M059J (cell line): ENCODE measurements at places on chromosomes 4 and X. TPM values are rescaled to one million over a fixed set of nuclear protein-coding genes. Genes with fewer than 3 reads are reported as not detected.

DNA sequence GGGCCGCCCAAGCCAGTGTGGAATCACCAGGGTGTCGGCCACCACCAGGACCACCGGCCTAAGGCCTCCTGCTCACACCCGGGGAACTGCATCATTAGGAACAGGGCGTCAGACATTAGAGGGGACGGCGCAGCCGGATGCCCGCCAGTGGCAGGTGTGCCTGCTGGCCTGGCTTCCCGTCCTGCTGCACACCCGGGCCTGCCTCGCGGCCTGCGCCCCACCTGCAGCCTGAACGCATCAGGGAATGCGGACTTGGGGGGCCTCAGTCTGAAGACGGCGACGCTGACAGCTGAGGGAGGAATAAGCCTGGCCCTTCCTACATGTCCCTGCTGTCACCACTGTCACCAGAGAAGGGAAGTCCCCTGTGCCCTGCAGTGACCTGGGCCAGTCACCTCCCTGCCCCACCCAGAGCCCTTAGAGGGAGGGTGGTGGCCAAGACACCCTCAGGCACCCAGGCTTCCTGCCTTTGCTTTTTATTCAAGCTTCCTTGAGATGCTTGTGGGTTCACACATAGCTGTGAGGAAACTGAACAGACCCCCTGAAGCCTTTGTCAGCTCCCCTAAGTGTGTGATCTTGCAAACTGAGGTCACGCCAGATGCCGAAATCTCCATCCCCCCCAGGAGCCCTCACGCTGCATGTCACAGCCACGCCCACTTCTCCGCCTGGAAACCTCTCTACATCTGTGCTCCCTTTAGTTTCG is 3.2 kb downstream of the DGKQ start:
- DNase-seq, result no peak

DNA sequence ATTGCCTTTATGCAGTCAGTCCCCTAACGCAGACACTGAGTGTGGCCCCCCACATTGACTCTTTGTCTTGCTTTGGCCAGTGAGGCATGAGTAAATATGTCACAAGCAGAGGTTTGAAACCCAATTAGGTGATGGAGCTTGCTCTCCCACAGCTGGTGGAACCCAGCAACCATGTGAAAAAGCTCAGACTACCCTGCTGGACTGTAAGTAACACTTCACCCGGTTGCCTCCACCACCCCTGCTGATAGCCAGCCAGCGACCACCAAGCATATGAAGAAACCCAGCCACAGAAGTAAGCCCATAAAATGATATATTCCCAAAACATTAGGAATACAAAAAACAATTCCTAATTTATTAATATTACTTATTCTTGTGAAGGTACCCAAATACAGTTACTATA is 21.6 kb upstream of the PDCL2 start:
- DNase-seq, result no peak

DNA sequence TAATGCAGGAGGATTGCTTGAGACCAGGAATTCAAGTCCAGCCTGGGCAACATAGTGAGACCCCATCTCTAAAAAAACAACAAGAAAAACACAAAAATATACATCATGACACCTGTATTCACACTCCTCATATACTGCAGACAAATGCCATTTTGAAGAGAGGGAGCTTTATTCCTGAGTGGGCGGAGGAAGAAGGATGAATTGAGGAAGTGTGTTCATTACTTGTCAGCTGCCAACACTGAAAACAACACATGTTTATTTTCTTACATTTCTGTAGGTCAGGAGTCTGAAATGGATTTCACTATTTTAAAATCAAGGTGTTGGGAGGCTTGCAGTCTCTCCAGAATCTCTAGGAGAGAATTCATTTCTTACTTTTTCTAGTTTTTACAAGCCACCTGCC is 47.2 kb upstream of the CD99 start:
- no peak for DNase-seq

DNA sequence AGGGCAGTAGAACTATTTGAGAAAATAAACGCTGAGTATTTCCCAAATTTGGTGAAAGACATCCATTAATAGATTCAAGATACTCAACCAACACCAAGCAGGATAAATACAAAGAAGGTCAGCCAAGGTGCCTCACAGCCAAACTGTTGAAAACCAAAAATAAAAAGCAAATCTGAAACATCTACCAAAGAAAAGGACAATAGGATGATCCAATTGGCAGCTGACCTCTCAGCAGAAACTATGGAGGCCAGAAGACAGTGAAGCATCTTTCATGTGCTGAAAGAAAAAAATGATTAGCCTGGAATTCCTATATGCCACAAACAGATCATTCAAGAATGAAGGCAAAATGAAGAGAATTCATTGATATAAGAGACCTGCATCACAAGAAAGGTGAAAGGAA is 44.9 kb downstream of the USP46 start:
- DNase-seq, result no peak

- DNase-seq, result peak; percentile 8
These were observed 88.2 kb downstream of the CFAP299 start for GRCh38 chr4:80423553-80424224.

GRCh38 chr4:88211473-88212252 is 53.2 kb upstream of the ABCG2 start:
- DNase-seq, result peak; percentile 57

DNA sequence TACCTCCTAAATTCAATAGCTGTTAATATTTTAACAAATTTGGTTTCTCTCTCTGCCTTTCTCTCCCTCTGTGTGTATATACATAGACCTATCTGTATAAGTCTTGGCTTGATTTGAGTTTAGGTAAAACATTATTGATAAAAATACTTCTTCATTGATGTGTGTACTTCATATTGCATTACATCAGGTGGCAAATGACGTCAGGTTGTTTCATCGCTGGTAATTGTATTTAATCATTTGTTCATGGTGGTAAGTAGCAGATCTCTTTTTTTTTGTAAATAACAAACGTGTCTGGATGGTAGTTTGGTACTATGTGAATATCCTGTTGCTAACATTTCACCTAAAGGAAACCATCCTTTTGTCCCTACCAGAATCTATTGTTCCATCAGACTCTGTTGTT is 55.1 kb downstream of the GALNT7 start:
- no peak for DNase-seq

DNA sequence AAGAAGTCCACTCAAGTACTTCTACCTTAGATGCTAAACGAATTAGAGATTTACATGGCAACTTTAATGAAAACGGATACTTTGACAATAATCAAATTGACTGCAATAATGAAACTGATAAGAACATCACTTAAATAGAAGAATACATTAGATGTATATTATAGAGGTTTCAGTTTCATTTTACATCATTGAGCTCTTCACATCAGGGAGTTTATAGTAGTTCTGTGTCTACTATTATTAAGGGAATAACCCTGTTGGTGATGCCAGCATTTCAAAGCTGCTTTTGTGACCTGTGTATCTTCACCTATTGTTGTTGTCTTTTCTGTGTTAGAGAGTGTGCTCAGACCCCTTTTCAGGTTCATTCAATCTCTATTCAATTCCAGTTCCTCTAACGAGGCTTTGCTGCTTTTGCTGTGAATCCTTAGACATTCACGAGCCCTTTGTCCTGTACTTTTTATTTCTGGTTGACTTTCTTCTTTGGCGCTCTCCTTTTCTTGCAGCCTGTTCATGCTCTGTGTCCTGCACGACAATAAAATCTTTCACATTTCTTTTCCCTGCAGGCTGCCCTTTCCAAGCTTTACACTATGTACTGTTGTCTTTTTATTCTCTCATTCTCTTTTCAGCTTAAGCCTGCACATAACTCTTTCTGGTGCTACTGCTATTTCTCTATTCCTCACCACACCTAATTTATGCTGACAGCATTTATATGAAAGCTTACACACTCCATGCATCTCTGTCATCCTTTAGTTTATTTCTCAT is 232.1 kb downstream of the CPE start:
- no peak for DNase-seq

DNA sequence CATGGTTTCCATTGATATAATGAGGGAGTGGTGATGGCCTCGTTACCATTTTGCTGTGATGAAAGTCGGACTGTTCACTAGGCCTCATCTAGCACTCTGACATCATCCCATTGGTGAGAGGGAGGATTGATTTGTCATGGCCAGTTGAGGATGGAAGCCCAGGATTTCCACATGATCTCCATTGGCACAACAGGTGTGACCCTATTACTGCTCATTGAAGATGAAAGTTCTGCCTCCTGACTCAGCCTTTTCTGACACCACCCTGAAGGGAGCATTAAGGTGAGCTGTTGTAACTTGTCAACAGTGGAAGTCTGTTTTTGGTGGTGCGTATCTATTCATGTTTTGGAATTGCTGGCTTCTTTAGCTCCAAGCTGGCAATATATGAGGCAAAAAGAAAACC is 144.2 kb downstream of the PABPC4L start:
- no peak for DNase-seq

GRCh38 chr4:151097759-151098158 is 1.7 kb upstream of the RPS3A start:
- DNase-seq, result no peak

- no peak for DNase-seq
These were observed 50.4 kb upstream of the PGAM4 start for GRCh38 chrX:78019586-78020483.

- DNase-seq, result no peak
These were observed 124.1 kb upstream of the SLIT2 start for GRCh38 chr4:20127626-20128025.

- DNase-seq, result no peak
These were observed 2.5 kb downstream of the P2RY8 start for GRCh38 chrX:1534301-1535168.

The PRMT9 gene
- 7.7 and 8.9 TPM in 2 replicates for total RNA-seq

GRCh38 chr4:116860891-116861290 is 224.5 kb downstream of the TRAM1L1 start:
- DNase-seq, result no peak

DNA sequence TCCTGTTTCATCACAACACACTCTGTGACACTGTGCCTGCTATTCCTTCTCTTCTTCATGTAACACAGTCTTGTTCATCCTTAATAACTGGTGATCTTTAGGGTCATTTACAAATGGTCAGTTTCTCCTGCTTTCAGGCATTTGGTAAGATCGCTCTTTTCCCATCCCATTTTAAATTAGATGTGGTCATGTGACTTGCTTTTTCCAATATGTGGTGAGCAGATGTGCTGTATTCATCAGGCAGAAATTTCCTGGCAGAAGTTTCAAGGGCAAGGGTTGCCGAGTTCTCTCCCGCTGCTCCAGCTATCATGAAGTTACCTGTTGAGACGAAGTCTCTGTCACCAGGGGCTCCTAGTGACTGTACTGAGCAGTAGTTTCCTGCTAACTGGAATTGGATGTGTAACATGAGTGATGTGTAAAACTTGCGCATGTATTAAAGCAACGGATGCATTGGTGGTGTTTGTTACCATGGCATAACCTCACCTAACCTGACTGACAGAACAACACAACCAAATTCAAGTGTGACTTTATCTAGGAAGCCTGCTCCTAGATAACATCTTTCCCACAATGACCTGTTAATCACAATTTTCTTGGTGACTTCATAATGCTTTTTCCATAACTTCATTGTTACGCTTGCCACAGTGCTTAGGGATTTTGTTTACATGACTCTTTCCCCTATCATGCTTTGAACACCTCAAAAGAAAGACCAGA is 29.5 kb upstream of the BMPR1B start:
- no peak for DNase-seq

The FAM133A gene
- total RNA-seq, result 2.8 TPM in 2 replicates

The CDS1 gene
- 4.7 and 8.0 TPM in 2 replicates for total RNA-seq

The PHEX gene
- total RNA-seq, result 0.12 and 0.37 TPM in 2 replicates

DNA sequence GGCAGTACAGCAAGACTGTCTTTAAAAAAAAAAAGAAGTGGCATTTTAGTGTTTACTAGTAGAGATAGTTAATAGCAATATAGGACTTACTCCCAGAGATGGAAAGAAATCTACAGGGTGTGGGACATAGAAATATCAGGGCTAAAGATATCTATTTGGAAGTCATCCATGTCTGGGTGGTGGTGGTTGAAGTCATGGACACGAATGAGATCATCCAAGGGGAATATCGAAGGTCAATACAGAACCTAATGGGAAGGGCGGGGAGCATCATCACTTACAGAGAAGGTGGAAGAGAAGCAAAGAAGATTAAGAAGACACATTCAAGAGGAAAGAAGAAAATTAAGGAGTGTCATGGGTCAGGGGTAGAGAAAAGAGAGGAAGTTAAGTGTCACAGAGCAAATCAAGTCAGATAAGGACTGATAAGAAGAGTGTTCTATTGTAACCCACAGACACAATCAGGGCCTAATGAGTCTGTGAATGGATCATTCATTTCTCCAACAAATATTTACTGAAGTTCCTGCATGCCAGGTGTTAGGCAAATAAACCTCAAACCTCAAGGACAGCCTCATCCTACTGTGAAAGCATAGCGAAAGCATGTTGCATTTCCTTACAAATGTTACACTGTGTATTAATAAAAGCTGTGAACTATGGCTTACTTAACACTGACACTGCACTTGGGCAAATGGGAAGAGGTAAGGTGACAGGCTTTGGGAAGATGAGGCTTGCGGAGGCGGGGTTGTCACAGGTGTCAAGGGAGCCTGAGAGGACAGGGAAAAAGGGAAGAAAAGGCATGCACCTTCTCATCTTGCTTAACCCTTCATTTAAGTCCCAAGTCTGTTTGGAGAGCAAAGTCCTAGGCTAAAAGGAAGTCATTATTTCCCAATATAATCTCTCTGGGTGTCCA is 65.3 kb downstream of the ELOVL6 start:
- DNase-seq, result no peak

GRCh38 chr4:101415962-101416361 is 68.6 kb upstream of the PPP3CA start:
- no peak for DNase-seq

DNA sequence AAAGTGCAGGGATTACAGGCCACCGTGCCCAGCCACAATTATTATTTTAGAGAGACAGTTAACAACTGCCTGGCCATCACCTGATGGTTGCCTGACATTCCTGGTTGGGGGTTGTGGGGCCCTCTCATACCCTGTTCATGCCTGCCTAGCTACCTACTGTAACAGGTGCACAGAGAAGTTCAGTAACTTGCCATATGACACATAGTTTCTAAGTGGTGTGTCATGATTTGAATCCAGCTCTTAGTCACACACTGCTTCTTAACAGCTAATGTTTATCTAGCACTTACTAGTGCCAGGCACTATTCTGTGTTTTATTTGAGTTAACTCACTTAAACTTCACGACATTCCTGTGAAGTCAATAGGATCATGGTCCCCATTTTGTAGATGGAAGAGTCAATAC is 122.7 kb upstream of the JADE1 start:
- no peak for DNase-seq

DNA sequence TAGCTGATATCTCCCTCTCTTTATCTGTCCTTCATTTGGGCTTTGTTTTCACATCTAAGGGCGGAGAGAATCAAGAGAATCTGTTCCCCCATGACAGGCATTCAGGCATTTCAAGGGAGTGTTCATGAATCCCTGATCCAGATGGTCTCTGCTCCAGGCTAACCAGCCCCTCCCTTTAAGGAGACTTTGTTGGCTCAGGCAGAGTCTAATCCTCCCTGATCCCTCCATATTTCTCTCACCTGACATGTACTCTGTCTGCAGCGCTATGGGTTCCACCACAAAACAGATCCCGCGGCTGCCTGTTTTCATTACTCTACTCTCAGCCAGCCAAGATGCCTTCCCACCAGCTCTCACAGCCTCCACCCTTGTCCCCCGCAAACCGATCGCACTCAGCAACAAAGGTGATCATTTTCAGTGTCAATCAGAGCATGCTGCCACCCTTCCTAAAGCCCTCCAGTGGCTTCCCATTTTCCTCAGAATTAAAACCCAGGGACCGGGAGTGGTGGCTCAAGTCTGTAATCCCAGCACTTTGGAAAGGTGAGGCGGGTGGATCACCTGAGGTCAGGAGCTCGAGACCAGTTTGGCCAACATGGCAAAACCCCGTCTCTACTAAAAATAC is 30.3 kb upstream of the SLC2A9 start:
- no peak for DNase-seq

The SLC38A5 gene
- total RNA-seq, result 0.05 TPM in 1 of 2 replicates, not detected in the other
